ENCODE measurements at places on chromosomes 1 and 21.

DNA sequence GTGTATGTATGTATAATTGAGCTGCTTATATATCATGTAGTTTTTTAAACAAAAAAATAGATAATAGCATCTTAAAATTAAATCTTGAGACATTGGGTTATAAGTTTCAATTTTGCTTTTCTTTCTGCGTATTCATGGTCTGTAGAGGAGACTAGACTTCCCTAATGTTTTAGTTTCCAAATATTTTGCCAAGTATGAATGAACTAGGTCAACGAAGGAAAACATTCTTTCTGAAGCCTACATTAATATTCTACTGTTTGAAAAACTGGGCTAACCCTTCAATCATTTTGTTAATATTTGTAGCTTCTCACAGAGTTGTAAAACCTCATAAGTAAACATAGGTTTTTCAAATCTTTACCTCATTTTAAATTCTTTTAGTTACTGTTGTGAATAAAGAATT, 592.7 kb downstream of the USP25 start:
- DNase-seq: no peak

- peak; percentile 25 for DNase-seq
Observed at GRCh38 chr1:117512728-117513321, 93.0 kb upstream of the TENT5C start.

- no peak for DNase-seq
Observed at GRCh38 chr1:223405507-223405906, 12.3 kb downstream of the CCDC185 start.

DNA sequence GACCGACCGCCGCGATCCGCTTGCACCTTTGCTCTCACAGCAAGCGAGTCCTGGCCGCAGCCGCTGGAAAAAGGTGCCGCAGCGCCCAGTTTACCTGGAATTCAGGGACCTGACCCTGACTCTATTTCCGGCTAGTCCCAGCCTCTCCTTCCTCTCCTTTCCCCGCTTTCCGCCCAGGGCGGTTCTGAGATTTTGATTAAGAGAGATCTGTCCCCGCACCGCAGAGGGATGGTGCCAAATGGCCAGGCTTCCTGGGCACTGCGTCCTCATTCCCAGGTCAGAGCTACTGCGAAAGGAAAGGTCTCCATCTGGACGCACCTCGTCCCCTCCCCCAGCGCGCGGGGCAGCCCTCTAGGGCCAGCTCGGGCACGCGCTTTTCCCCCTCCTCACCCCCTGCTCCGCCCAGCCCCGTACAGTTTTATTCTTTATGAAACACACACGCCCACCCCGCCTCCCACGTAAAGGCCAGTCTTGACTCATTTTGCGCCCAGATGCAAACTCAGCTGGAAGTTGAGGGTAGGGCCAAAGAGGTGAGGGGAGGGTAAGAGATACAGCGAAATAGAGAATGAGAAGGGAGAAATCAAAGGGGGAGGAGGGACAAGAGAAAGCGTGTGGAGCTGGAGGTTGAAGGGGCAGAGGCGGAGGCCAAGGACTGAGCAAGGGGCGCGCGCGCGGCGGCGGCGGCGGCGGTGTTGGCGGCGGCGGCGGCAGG, 411.8 kb upstream of the ESRRG start:
- DNase-seq: peak; percentile 9

- no peak for DNase-seq
Observed at GRCh38 chr1:184820956-184821355, 66.3 kb upstream of the EDEM3 start.

GRCh38 chr1:76759950-76760349, 107.3 kb upstream of the ST6GALNAC5 start:
- DNase-seq: no peak

DNA sequence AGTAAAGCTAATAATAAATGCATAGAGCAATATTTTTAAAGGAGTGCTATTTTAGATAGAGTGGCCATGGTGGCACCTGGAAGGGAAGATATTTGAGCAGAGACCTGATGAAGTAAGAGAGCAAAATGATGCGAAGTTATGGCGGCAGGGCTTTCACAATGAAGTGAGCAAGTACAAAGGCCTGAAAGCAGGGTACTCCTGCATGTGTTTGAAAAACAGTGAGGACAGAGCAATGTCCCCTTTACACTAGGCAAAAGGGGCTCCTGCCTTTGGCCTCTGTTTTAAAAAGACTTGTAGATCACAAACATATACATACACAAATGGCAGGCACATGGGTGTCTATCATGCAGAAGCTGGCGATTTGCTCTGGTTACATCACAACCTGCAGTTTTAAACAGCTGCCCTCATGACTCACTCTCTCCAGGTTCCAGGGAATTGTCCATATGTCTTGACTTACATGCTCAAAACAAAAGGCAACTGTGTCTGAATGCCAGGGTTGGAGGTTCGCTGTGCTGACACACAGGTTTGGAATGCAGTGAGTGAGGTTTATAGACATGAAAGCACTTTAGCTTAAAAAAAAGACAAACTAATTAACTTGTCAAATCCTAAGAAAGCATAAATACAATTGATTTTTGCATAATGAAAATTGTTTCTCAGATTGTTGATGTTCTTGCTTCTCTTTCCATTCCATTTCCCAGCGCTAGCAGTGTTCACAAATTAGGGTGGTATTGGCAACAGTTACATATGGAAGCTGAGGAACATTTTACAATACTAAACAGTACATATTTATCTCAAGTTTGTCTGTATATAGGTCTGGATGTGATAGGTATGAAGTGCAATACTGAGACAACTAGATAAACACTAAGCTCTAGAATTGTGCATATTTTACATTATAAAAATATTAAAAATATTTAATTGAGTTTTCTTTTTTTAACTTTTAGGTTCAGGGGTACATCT, 313.9 kb downstream of the BARHL2 start:
- no peak for DNase-seq

GRCh38 chr1:68495532-68495931, 1.4 kb downstream of the DEPDC1 start:
- no peak for DNase-seq

DNA sequence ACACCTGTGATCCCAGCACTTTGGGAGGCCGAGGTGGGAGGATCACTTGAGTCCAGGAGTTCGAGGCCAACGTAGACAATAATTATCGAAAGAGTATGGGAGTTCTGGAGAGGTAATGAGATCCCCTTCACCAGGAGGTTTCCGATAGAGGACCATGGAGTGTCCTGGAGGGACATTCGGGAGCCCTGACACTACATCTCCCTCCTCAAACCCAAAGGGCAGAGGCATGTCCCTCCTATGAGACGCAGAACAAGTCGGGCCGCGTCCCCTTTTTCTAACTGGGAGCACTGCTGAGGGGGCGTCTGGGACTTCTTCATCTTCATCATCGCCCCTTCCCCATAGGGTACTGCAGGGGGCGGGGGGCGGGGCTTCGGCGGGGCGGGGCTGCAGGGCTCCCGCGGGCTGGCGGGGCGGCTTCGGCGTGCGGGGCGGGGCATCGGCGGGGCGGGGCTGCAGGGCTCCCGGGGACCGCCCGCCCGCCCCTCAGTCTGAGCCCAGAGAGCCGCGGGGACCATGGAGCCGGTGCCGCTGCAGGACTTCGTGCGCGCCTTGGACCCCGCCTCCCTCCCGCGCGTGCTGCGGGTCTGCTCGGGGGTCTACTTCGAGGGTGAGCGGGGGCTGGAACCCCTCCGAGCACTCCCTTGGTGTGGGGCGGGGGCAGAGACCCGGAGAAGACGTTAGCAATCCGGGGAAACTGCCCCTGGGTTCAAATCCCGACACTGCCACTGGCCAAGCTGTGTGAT, at the start of gene THEMIS2:
Gene THEMIS2, plus strand, starts transcription at position 486 of the 743 bp plus-strand sequence. Its CDS starts 28 bp downstream, at position 514.
- peak; percentile 80 for DNase-seq

- no peak for DNase-seq
Observed at GRCh38 chr1:168085401-168085872, 51.3 kb downstream of the GPR161 start.

- DNase-seq: no peak
Observed at GRCh38 chr1:19319196-19319595, 7.1 kb downstream of the SLC66A1 start.

DNA sequence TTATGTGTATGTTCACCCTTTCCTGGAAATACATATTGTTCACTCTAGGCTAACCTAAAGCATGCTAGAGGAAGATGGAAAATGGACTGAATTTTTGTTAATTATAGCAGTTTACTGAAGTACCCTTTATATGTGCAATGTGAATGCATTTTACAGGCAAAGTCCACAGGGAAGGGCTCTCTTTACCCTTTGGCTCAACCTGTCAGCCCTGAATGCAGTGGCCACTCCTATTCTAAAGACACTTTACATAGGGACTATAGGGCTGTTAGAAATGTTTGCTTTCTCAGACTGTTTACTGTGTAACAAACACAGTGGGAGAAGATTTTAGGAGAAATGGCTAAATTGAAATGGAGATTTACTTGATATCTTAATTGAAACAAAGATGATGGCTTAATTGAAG, 78.5 kb downstream of the BRINP2 start:
- no peak for DNase-seq

DNA sequence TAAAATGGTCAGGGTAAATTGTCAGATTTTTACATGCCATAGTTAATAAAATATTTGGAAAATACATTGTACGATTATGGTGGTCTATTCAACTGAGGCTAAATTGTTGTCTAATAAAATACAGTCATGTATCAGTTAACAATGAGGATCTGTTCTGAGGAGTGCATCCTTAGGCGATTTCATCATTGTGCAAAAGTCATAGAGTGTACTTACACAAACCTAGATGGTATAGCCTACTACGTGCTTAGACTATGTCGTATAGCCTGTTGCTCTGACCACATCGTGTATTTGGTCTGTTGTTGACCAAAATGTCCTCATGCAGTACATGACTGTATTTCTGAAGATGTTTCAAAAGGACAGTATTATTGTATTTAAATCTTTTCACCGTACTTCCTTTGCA, 5.2 kb downstream of the EEIG2 start:
- no peak for DNase-seq

GRCh38 chr1:1599030-1599934, 653 bp downstream of the FNDC10 start:
- no peak for DNase-seq

GRCh38 chr1:60823151-60823550, 259.2 kb upstream of the NFIA start:
- DNase-seq: no peak

GRCh38 chr21:14592296-14593000, 46.3 kb upstream of the SAMSN1 start:
- no peak for DNase-seq

DNA sequence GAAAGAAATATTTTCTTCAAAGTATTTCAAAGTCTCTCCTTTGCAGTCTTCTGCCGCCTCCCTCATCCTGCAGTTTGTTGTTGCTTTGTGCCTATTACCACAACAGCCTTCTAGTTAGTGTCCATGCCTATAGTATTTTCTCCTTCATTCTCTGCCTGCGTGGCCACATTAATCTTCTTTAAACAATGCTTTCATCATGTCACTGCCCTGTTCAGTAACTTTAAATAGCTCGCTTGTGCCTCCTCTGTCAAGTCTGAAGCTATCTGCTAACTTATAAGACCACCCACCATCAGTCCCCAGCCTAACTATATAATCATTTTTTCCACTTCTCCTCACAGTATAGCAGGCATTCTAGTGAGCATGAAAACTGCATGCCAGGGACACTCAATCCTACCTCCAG, 290.3 kb downstream of the PDE4B start:
- DNase-seq: no peak

- no peak for DNase-seq
Observed at GRCh38 chr1:161935264-161935663, 88.4 kb downstream of the OLFML2B start.

DNA sequence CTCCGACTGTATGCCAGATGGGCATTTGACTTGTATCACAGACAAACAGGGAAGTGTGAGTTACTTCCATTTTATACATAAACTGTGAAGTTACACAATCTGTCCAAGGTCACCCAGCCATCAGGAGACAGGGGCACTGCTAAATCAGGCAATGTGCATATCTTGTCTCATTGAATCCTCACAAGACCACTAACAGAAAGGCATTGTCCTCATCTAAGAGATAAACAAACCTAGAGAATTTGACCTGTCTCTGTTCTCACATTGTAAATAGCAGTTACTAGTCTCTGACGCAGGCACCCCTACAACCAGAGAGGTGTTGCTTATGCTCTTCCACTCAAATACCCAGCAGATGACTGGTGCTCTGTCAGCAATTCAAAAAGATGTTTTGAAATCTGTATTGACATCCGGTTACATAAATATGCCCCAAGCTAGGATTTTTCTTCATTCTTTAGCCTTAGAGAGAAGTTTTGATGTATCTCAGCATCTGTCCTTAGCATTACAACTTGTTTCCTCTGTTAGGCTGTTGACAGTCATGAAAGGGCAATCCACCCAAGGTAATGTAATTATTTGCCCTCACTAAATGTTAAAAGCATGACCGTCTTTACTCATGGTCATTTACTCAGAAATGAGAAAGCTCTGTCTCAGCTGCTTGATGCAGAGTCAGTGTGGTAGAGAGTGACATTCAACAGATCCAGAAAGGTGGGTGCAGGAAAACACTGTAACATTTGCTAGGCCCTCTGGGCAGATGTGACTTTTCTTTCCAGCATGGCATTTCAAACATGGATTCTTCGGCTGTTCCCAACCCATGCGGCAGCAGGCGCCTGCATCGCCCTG, 51.9 kb upstream of the ZNF326 start:
- DNase-seq: no peak

DNA sequence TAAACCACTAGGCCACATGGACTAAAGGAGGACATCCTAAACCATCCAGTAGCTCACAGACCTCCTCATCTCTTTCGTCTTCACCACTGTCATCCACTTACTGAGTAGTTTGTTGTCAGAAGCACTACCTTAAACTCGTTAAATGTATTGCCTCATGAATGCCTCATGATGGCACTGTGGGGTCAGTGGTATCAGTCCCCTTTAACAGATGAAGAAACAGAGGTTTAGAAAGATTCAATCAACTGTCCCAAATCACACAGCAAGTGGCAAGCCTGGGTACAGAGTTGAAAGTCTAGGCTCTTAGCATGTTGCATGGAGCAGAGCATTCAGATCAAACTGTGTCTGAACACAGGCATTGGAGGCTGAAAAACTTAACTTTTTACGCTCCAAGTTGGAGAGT, 183.6 kb upstream of the KIAA0040 start:
- DNase-seq: no peak

GRCh38 chr1:30599721-30600120, 123.7 kb downstream of the MATN1 start:
- no peak for DNase-seq

- no peak for DNase-seq
Observed at GRCh38 chr1:229535230-229535629, 23.3 kb downstream of the ABCB10 start.

DNA sequence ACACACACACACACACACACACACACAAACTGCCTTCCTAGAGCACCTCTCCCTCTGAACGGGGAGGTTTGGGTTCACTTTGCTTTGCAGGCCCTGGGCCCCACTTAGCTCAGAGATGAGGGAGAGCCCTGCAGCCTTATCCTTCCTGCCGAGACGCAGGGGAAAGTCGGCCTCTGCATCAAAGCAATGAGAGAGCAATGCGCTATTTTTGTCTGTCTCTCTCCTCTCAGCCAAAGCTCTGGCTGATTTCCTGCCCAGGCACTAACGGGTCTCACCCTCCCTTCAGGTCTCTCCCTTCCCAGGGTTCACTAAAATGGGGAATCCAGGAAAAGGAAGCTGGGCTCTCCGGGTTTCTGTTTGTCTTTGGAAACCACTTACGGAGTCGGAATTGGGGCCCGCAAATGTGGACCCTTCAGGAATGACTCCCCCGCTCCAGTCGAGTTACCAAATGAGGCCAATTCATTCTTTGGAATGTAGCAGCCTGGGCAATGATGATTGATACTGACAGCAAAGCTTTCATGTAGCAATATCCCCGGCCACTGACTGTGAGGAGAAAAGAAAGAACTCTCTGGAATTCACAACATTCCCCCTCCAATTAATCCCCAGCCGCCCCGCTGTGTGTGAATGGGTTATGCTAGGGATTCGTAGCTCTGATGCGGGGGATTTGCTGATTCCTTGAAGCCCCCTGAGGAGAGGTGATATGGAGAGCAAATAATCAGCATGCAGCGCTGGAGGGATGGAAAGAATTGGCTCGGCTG, 61.5 kb upstream of the WLS start:
- DNase-seq: no peak

All from T-helper 2 cell (primary cell).